ENCODE measurements at places on chromosomes 7 and 10.

GRCh38 chr10:15642095-15642494 lies 77.6 kb downstream of the ITGA8 start:
- DNase-seq, result no peak

GRCh38 chr7:102097601-102098161 lies 189.0 kb upstream of the SH2B2 start:
- DNase-seq, result peak; percentile 68

GRCh38 chr10:19663344-19663743 lies 152.9 kb upstream of the PLXDC2 start:
- no peak for DNase-seq

- DNase-seq, result no peak
These were observed 139.8 kb downstream of the ADARB2 start for GRCh38 chr10:1597370-1598146.

DNA sequence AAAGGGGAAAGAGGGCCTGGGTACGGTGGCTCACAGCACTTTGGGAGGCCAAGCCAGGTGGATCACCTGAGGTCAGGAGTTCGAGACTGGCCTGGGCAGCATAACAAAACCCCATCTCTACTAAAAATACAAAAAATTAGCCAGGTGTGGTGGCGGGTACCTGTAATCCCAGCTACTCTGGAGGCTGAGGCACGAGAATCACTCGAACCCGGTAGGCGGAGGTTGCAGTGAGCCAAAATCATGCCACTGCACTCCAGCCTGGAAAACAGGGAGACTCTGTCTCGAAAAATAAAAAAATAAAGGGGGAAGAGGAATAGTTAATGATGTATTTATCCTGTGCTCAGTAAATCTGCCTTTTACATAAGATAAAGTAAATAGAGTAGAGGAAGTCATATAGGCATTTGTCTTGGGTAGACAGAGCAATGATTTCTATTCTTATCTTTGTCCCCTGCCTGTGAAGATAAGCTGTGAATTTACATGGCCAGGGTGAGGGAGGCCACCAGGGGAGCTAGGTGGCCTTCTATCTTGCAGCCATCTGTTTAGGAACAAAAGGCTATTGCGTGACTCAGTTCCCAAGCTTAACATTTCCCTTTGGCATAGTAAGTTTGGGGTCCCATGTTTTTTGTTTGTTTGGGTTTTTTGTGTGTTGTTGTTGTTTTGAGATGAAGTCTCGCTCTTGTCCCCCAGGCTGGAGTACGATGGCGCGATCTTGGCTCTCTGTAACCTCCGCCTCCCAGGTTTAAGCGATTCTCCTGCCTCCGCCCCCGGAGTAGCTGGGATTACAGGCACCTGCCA lies 73.2 kb upstream of the GTF2I start:
- DNase-seq, result no peak

- DNase-seq, result no peak
These were observed 116.6 kb upstream of the WDR11 start for GRCh38 chr10:120734483-120735078.

DNA sequence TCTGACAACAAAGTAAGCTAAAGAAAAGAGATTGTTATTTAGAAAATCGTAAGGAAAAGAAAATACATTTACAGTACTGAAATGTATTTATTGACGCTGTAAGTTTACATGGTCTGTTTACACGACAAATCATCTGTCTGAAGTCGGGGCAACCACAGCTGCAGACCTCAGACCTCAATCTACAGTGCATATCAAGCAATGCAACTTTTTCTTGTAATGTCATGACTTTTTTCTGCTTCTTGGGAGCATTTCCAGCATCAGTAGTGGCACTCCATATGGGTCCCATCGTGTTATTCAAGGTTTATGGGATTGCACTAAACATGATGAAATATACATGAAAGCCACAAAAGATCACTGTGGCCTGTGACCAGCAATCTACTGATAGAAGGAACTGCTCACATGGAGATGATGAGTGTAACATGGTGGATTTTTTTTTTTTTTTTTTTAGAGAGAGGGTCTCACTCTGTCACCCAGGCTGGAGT lies 77.1 kb downstream of the MTPN start:
- no peak for DNase-seq

DNA sequence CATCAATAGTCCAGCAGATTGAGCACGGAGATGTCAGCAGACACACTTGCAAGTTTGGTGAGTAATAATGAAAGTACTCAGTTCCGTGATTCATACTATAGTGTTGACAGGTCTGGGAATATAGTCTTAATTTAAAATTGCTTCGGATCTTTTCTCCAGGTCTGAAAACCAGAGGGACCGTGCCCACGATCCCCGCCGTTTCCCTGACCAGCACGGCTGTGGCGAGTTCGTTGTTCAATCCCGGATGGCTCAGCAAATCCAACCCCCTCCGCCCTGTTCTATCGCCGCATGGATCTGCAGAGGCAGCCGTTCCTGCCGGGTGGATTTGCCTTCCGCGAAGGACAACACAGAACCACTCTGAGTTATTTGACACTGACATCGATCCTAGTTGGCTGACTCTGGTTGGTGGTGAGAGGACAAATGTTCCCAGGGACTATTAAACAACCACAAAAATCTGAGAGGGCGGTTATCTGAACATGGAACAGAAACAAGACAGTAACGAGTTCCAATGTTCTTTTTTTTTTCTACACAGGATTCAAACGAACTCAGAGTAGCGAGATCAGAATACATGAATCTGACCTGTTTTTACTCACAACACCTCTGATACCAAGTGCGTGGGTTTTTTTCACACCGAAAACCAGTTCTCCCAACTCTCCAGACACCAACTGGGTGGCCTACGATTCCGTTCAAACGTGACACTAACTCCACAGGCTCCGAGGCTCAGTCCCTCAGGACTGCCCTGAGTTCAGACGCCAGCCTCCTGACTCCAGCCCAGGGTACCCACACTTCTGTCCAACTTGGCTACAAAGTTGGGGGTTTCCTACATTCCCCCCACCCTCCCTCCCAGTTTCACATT lies 52.7 kb downstream of the RBM17 start:
- peak; percentile 17 for DNase-seq

DNA sequence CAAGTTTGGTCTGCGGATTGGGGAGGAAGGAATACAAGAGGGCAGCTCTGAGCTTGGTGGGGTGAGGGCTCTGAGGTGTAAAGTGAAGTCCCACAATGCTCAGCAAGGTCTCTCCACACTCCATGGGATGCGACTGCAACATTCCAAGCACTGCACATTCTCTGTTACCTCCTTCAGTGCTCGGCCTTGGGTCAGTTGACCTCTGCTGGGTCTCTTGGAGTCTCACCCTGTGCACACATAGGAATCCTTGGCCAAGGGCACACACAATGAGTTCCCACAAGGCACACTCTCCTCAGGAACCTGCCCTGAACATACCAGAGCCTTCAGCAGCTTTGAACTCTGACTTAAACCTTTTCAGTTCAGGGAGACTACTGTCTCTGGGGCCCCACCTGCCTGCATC lies 2.4 kb upstream of the WDFY4 start:
- no peak for DNase-seq

- no peak for DNase-seq
These were observed 20.3 kb downstream of the CRHR2 start for GRCh38 chr7:30661926-30662325.

Measured in NCI-H69 (cell line).